ENCODE measurements at places on chromosomes 7 and 10.

DNA sequence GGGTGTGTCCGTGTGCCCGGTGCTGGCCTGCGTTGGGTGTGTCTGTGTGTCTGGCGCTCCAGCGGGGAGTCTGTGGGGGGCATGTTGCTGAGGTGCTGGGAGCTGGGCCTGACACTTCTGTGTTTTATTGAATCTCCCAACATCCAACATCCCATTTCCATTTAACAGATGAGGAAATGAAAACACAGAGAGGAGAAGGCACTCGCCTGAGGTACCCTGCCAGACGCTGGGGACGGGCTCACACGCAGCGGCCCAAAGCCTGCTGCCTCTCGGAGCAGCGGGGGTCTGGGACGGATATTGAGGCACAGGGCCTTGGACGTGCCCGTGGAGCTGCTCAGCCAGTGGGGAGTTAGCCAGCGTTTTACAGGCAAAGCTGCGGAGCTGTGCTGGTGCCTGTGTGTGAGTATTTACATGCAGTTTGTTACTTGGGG, 133.9 kb downstream of the DNAJB6 start:
- no peak for DNase-seq

GRCh38 chr10:110506448-110506847, 8.7 kb downstream of the DUSP5 start:
- DNase-seq: no peak

- no peak for DNase-seq
Measured at GRCh38 chr10:689452-690371, at the start of gene DIP2C. Gene DIP2C, minus strand, starts transcription at chr10:689668. Its CDS starts 90 bp downstream, at chr10:689578.

GRCh38 chr10:104246976-104247375, 7.7 kb upstream of the GSTO1 start:
- peak; percentile 73 for DNase-seq

- DNase-seq: no peak
Measured at GRCh38 chr10:49296836-49297235, 2.1 kb upstream of the C10orf71 start.

- DNase-seq: no peak
Measured at GRCh38 chr10:79090134-79090803, 21.5 kb downstream of the ZMIZ1 start.

DNA sequence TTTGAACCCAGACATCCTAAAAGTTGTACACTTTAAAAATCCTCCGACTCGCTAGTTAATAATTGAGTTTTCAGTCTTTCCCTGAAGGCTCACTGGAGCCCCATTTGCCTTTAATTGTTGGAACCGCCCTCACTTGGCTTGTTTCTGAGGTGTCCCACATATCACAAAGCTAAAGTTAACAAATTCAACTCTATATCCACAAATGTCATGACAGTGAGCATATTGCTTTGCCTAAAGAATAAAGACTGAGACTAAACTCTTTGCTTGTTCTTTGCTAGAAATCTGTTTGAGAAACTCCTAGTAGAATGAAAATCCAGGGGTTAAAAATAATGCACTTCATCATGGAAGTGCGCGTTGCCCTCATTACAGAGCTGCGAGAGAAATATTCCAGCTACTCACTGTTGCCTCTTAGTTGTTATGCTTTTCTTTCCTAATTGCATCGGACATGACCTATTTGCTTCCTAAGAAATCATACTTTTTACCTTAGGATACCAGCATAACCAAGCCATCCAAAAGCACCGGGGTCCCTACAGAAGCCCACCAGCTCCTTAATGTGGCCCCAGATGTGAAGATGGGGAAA, 752 bp downstream of the THSD7A start:
- DNase-seq: no peak

DNA sequence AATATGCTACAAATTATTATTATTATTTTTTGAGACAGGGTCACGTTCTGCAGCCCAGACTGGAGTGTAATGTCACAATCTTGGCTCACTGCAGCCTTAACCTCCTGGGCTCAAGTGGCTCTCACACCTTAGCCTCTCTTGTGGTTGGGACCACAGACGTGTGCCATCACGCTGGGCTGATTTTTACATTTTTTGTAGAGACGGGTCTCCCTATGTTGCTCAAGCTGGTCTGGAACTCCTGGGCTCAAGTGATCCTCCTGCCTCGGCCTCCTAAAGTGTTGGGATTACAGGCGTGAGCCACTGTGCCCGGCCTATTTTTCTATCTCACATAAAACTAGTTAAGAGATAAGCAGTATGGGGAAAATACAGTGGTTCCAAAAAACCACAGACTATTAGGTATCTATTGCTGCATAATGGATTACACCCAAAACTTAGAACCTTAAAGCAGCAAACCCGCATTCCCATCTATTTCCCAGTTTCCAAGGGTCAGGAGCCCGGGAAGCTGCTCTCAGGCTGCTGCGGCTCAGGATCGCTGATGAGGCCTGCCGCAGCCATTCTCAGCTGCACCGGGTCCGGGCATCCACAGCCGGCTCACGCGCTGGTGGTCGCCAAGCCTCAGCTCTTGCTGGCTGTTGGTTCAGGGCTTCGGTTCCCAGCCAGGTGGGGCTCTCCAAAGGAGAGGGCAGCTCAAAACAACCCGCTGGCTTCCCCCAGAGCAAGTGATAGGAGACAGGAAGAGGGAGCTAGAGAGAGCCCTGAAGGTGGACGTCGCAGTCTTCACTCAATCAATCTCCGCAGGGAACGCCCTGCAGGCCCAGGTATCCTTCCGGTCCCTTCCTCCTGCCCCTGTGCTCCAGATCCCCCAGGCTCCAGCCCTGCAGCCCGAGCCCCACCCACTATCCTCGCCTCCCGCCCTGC, 128.2 kb downstream of the UBE2H start:
- no peak for DNase-seq

GRCh38 chr7:94410413-94411187, 15.9 kb downstream of the COL1A2 start:
- DNase-seq: no peak

DNA sequence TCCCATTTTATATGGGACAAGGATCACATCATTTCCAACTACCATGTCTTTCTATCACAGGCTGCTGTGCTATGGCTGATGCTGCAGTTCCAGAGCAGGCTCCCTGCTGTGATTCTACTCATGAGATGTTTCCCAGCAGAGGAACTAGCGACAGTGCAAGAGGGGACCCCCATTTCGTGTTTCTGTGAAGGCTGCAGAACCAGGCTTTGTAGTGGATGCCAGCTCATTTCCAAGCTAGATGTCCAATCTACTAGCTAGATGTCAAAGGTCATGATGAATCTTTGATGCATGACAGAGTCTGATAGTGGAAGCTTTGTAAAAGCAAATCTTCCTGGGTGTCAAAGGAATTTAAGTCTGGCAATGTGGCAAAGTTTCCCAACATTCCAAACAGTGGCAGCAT, 21.2 kb upstream of the MYO3A start:
- no peak for DNase-seq
